Stimulated activated CD8-positive, alpha-beta memory T cell treated with anti-CD3 and anti-CD28 coated beads, Interleukin-2, amount 100 ng/mL, for 48 hours (primary cell): ENCODE measurements at places on chromosomes 11 and 22.
A peak's percentile ranks its signal among the peaks of the same experiment; 100 is the strongest.

GRCh38 chr11:96051820-96052219, 127.9 kb upstream of the MTMR2 start:
- DNase-seq = no peak

GRCh38 chr11:134576721-134577171, 164.7 kb upstream of the B3GAT1 start:
- no peak for DNase-seq

GRCh38 chr11:102914238-102915043, 39.7 kb upstream of the MMP12 start:
- DNase-seq = no peak

- DNase-seq = no peak
Measured at GRCh38 chr11:27678242-27678641, 22.0 kb downstream of the BDNF start.

DNA sequence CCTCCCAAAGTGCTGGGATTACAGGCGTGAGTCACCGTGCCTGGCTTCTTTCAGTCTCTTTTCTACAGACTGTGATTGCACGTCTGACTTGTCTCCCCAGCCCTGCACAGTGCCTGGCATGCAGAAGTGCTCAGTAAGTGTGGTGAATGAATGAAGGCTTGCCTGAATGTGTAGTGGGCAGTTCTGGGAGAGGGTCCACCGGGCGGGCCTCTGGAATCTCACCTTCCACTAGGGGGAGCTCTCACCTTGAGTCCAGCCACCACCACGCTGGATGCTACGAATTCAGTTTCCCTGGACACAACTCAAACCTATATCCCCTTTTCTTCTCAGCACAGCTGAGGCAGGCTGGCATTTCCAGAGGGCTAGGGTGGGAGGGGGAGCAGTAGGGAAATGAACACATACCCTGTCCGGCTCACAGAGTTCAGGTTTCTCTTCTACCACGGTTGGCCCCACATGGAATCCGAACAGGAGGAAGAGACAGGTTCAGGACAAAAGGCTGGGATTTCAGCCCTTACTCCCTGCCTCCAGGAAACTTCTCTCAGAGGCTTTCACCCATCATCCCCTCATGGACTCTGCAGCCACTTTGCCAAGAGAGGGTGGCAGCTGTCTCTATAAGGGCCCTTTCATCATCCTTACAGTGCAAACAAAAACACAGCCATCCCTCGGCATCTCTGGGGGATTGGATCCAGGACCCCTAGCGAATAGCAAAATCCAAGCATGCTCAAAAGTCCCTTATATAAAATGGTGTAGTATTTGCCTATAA, 86.8 kb downstream of the NECTIN1 start:
- DNase-seq = no peak

DNA sequence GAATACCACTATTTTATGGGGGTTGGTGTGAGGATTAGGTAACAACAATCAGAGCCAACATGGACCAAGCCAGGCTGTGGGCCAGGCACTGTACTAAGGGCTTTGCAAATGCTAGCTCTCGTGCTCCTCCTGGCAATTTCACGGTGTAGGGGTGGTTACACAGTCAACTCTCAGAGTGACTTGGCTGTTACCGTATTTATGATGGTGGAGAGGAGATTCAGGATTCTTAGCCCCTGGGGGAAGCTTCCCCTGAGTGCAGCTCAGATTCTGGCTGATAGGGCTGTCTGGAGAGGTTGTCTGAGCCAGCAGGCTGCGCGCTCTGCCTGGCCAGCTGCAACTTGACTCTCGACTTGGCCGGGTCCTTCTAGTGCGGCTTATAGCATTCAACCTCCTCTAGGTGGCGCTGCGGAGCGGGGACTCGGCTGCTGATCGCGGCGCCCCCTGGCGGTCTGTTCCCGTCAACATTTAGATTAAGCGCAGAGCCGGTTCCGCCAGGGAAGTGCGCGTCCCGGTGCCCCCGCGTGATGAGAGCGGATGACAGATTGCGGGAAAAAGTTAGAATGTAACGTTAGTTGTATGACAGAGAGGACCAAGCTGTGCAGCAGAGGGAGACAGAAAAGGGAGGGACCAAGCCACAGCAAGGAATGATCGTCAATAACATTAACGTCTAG, 4.5 kb upstream of the NCF4 start:
- DNase-seq = peak; percentile 93

- DNase-seq = no peak
Measured at GRCh38 chr22:31532060-31532459, 35.7 kb downstream of the SFI1 start.

DNA sequence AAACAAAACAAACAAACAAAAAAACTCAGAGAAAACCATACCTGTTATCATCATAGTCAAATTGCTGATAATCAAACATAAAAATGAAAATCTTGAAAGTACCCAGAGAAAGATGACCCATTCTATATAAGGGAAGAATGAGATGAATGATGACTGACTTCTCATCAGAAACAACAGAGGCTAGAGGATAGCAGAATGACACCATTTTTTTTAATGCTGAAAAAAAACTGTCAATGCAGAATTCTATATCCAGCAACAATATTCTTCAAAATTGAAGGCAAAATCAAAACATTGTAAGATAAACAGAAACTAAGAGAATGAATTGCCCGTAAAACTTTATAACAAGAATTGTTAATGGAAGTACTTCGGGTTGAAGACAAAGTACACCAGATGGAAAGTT, 122.1 kb downstream of the ENTHD1 start:
- DNase-seq = no peak

DNA sequence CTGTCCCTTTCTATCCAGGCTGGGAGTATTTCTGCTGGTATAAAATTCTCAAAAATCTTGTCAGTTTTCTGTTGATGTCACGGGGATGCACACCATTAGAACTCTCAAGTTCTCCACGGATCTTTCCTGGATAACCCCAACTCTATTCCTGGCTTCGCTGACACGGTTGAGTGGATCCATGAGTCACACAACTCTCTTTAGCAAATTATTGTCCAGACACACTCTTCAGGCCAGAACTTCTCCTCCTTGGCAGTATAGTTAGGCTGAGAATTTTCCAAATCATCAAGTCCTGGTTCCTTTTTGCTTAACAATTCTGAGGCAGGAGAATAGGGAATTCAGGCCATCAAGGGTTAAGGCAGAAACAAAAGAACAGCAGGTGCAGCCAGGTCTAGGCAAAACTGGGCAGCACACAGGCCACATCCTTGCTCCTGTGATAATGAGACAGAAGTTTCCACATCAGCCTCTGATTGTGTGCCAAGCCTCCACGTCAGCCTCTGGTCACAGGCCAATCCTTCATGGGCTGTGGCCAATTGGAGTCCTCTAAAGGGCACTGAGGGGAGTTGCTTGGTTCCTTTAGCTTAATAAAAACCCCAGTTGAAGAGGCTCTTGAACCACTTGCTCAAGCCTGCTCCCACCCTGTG, 5.7 kb upstream of the ACAT1 start:
- no peak for DNase-seq

DNA sequence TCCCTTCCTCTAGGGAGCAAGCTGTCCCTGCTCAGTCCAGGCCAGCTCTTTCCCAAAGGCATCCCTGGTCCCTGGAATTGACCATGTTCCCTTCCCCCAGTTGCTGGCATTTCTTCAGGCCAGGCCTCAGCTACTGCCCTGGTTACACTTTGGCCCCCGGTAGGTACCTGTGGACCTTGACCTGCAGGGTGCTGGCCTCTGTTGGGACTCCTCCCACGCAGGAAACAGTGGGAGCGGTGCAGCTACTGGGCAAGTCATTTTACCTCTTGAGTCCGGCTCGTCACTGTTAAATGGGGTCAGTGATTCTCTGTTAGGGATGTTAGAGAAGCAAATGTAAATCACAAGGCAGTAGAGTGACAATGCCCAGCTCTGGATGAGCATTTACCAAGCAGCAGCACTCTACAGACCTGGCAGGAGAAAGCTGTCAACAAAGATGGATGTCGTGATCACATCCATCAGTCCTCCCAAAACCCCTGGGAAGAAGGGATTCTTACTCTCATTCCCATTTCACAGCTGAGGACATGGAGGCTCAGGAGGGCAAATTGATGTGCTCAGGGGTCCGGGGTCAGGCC, 16.9 kb downstream of the MYO7A start:
- DNase-seq = no peak

GRCh38 chr22:49566693-49567092, 261.0 kb downstream of the BRD1 start:
- DNase-seq = no peak

DNA sequence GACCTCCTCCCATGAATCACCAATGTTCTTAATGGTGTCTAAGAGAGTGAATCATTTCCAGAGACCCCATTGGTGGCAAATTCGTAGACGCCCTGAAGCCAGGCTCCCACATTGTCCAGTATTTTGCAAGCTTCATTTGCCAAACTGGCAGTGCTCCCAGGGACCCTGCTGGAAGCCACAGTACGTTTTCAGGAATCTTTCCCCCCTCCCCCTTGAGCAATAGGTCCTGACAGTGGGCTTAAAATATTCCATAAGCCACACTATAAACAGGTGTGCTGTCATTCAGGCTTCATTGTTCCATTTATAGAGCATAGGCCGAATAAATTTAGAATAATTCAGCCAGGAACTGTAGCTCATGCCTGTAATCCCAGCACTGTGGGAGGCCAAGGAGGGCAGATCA, 125.3 kb downstream of the MORC2 start:
- DNase-seq = no peak

- DNase-seq = no peak
Measured at GRCh38 chr22:20533879-20534265, 26.5 kb downstream of the MED15 start.

DNA sequence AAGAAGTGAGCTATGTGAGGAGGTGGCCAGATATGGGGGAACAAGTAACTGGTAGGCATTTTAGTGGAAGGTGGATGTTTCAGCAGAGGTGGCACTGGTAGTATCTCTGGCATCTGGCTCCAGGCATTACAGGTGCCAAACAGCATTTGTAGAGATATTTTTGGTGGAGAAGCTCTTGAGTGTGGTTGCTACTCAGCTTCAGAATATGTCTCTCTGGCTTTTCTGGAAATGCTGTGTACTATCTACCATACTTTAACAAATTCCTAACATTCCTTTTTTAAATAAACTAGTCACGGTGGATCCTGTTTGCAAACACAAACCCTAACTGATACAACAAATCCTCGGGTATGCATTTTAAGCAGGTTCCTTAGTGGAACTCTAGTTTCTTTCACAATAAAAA, 128.0 kb downstream of the BARX2 start:
- DNase-seq = no peak

- no peak for DNase-seq
Measured at GRCh38 chr11:83181815-83182214, 11.7 kb upstream of the ANKRD42 start.

GRCh38 chr22:27197618-27198017, 540.2 kb downstream of the MIAT start:
- DNase-seq = no peak

GRCh38 chr11:46383974-46384701, 2.7 kb downstream of the MDK start:
- no peak for DNase-seq

DNA sequence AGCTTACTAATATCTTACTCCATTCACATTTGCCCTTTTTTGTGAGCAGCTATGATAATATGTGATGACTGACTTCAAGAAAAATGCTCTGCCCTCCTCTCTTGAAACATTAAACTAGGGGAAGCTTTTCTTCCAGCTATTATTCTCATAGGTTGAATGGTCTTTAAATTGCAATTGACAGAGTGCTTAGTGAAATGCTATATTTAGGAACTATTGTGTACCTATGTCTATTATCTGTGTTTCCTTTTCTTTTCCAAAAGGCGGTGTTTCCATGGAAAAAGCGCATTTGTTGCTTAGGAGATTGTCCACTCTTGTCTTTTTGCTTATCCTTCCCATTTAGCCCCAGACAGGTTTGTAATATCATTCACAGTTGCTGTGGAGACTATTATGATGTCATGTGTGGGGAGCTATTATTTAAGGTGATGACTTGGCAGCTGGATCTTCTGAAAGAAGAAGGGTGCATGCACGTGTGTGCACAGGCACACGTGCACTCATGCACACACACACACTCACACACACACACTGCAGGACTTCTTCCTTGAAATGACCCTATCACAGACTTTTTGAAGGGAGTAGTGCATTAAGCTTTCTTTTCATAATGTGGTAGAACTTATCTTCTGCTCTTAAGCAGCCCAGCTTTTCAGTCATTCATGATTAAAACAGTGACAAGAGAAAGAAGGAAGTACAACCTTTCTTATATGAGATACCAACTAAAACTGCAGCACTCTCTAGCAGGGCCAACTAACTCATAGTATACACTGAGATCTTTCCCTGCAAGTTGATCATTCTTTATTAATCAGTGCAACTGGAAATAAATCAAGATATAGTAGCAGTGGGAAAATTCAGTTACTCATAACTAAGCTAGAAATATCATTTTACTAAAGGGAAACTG, 340.8 kb upstream of the MTNR1B start:
- DNase-seq = no peak

DNA sequence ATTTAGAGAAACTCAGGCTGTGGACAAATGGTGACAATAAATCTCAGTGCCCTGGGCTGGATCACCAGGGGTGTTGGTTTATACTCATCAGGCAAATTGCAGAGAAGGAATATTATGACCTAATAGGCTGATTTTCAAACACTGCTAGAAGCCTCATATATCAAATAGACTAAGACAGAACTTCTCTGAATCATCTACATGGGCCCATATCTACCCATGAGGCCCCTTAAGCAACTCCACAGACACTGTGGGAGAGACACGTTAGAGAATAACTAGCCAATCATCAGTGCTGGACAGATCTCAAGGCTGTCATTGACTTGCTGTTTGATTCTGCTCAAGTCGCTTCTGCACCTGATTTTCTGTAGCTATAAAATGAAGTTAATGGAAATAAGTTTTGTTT, 545.8 kb downstream of the SOX6 start:
- DNase-seq = no peak

GRCh38 chr11:90124946-90125345, 9.5 kb upstream of the NAALAD2 start:
- no peak for DNase-seq

DNA sequence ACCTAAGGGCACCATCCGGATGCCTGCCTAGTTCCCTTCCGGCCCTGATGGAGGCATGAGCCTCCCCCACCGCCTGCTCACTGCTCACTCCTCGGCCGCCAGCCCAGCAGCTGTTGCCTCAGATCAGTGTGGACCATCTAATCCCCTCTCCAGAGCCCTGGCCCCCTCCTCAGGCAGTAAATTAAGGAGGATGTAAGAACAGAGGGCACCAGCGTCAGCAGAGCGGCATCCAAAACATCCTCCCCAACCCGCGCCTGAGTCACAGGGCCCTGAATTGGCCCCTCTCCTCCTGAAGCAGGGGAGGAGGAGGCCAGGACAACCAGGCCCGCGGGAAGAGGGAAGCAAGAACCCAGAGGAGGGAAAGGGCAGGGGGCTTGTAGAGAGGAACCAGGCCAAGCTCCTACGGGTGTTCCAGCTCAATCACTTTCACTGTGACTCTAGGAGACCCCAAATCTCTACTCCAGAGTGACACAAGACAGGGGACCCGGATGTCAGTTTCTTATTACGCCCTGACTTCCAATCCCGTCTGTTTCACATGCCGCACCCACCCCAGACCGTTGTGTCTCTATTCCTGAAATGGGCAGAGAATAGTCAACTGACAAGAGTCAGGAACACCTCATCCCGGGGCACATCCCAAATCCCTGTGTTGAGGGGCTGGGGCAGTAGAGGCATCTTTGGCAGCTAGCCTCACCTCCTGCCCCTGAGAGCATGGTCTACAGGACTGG, 31.3 kb upstream of the MYOD1 start:
- no peak for DNase-seq

- DNase-seq = no peak
Measured at GRCh38 chr22:20428496-20429253, 8.9 kb downstream of the SCARF2 start.

- DNase-seq = no peak
Measured at GRCh38 chr11:117725048-117725734, 71.8 kb downstream of the DSCAML1 start.

- DNase-seq = no peak
Measured at GRCh38 chr11:13761250-13761649, 92.8 kb downstream of the FAR1 start.

GRCh38 chr11:95241681-95242081, 10.7 kb upstream of the SESN3 start:
- DNase-seq = no peak
